Lung (tissue), 17 donors: ENCODE measurements at places on chromosomes 6 and 20. TPM values are rescaled to one million over a fixed set of nuclear protein-coding genes. Genes with fewer than 3 reads are reported as not detected.
A peak's percentile ranks its signal among the peaks of the same experiment; 100 is the strongest.

RAET1G gene
- 0.32 TPM for polyA plus RNA-seq

DNA sequence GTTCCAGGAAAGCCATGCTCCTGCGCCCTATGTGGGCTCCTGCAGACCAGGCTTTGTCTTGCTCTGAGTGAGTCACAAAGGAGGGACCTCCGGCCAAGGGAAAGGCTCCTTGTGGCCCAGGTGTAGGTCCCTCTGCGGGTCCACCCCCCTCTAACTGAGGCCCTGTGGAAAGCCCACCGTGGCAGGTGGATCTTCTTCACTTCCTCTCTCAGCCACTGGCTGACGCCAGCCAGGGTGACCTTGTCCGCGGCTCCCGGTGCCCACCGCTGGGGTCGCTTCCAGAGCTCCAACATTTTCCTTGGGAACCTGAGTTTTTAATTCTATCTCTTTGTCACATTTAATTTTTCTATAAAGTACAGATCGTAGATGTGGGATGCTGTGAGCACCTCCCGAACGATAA is 54.1 kb downstream of the SMOC2 start:
- no peak for DNase-seq

- DNase-seq = peak; percentile 35
Measured at GRCh38 chr20:17749978-17750721, 50.4 kb downstream of the BANF2 start.

NR2E1 gene
- 0.01 TPM for polyA plus RNA-seq

DNA sequence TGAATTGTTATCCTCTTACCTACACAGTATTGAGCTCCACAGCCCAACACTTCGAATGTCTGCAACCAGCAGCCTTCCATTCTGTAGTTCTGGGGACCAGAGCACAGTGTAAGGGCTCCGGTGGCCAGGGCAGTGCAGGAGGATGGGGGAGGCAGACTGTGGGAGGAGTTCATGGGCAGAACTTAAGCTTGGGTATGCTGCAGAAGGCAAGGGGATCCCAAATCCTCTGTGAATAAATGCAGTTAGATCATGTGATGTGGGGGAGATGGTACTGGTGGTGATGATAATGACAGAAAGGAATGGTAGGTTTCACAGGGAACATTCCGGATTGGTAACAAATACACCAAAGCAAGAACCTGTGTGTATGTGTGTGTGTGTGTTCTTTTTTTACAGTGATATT is 26.5 kb upstream of the CNKSR3 start:
- DNase-seq = no peak

- peak; percentile 46 for DNase-seq
Measured at GRCh38 chr6:44653761-44654218, 266.3 kb downstream of the CDC5L start.

GRCh38 chr20:38231531-38232121 is 28.9 kb downstream of the KIAA1755 start:
- DNase-seq = no peak

GRCh38 chr20:45782890-45783289 is 8.8 kb downstream of the WFDC3 start:
- DNase-seq = no peak

DNA sequence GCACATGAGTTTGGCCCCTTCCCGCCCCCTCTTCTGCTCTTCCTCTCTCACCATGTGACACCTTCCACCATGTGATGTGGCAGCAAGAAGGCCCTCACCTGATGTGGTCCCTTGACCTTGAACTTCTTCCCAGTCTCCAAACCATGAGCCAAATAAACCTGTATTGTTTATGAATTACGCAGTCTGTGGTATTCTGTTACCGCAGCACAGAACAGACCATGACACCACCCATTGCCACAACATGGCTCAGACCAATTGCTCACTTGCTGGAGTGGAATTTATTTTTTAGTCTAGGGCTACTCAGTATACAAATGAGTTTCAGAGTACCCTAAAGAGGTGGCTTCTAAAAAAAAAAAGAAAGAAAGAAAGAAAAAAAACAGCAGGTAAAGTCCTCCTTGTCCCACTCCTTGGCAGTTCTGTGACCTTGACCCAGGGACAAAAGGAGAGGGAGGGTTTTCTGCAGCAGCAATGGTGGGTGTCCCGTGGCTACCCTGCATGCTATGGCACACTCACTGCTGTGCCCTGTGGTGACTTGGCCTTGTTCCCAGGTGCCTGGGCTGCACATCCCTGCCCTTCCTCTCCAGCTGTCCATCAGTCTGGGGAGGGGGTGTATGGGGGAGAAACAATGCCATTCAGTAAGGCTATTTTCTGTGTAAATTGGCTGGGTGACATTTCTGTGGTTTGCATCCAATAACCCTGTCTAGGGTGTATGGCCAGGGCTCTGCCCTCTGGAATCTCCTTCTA is 5.4 kb upstream of the VSX1 start:
- DNase-seq = no peak

C20orf204 gene
- polyA plus RNA-seq = 0.63 TPM

CYP24A1 gene
- 0.30 TPM for polyA plus RNA-seq

GRCh38 chr20:34180460-34181120 is 60.6 kb upstream of the ASIP start:
- no peak for DNase-seq

DNA sequence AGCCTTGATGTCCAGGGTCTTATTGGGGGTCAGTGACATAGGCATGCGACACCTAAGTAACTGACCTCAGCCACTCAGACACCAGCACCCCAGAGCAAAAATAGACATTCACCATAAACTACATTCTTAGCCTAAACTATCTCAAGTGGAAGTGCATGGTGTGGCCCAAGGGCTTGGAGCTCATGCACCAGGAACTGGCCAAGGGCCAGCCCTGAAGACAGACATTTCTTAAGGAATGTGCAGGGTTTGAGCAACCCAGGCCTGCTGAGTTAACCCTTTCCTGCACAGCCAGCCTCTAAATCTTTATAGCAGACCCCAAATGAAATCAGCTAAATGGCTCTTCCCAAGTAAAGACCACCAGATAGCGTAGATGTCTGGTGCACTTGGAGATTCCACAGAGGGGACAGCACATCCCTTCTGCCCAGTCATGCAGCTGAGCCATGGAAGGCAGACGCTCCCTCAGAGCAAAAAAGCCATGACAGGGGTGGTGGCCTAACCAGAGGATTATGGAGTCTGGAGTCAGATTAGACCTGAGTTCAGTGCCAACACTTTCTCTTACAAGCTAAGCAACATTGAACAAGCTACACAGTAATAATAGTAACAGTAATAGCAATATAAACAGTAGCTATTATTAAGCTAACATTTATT is 222.6 kb downstream of the ZMYND8 start:
- peak; percentile 86 for DNase-seq

LY6G6F gene
- polyA plus RNA-seq = not detected

DNA sequence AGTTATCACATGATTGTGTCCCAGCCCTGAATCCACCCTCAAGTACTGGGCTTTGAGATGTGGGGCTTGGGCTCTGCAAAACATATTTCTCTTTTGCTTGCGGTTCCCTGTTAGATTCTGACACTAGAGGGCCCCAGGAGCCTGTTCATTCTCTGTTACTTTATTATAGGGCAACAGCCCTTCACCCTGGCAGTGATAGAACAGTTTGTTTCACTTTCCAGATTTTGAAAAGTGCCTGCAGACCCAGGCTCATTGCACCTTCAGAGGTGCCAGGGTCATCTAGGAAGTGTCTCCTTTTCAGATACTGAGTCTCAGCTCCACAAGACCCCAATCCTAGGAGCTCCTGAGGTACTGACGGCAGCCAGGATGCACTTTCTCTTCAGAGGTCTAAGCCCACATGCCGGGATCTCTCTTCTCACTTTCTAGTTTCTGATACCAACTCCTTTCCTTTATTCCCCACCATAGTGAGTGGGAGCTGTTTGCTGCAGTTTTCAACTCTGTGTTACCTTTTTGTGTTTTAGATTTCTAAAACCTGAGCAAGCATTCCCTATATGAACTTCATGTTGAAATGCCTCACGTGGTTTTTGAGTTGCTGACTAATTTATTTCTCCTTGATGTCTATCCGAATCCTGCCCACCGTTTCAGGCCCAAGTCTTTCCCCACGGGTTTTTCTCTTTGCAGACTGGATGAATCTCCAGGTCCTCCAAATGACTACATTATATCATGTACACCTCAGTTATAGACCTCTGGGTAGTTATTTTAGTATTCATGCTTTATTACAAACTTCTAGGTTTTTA is 10.9 kb downstream of the ABT1 start:
- peak; percentile 68 for DNase-seq

DNA sequence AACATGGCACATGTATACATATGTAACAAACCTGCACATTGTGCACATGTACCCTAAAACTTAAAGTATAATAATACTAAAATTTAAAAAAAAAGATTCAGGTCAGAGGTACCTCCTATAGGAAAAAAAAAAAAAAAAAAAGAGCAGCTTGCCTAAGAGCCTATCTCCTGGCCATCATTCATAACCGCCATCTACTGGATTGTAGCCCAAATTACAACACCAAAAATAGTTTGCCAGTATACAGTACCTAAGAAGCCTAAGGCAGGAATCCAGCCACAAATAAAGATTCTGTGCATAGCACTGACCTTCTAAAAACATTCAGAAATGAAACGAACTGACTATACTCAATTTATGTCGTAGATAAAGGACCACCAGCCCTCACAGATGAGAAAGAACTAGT is 438.4 kb upstream of the ADGRB3 start:
- no peak for DNase-seq

LAMP5 gene
- 0.06 TPM for polyA plus RNA-seq

DNA sequence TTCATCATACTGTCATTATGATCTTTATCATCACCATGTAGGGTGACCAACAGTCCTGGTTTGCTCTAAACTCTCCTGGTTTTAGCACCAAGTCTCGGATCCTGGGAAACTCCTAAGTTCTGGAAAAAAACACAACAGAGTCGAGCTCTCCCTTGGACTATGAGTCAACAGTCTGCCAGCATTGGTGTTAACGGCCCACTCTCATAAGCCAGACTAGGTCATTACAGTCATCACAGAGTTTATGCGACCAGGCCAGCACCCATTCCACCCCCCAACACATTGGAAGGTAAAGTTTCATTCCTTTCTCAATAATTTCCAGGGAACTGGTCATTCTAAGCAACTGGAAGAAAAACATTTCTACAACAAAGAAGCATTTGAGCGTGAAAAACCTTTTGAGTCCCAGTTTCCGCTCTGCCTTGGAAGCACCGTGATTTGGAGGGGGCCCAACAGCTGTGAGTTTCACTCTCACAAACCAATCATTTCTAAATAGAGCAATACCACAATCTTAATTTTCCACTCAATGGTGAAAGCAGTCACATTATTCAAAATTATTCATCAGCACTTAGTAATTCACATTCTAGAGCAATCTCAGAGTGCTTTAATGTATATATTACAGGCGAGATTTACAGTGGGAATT is 445.0 kb downstream of the CDH26 start:
- peak; percentile 44 for DNase-seq

TMEM74B gene
- polyA plus RNA-seq = 2.3 TPM

- DNase-seq = peak; percentile 42
Measured at GRCh38 chr6:26225848-26226578, 138.8 kb downstream of the HFE start.

DNA sequence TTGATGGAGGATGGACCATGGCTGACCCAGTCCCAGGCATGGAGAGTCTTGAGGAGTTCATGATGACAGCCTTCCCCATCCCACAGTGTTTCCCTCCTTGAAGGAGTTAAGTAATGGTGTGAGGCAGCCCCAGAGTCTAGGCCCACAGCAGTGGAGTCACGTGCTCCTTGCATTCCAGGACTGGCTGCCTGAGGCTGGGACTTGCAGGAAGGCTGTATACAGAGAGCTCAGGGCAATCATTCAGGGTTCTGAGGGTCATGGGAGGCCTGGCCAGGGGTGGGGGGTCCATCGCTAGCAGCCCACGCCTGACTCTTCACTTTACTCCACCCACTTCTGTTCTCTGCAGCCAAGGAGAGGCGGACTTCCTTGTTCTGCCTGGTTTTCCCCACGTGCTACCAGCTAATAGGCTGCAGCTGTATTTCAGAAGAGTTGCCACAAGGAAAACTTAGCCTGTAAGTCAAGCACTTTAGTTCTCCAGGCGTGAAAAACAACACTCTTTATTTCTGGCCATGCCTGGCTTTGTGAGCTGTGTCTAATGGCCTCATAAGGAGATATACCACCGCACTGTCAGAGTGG is 272.5 kb downstream of the DHX35 start:
- no peak for DNase-seq

- DNase-seq = peak; percentile 30
Measured at GRCh38 chr6:146200176-146200575, 171.3 kb downstream of the GRM1 start.

DNA sequence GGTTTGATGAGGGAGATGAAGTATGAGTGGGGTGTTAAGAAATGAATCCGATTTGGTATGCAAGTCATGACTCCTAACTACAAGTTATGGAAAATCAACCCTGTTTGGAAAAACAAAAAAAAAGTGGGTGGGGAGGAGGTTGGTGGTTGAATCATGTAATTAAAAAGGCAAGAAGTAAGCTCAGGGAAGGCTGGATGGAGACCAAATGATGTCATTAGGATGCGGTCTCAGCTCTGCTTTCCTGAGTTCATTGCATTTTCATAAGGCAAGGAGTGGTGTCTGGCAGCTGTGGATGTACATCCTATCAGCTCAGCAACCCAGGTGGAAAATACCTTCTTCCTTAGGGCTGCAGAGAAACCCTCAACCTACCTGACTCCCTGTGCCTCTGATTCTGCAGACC is 60.4 kb upstream of the AKAP12 start:
- DNase-seq = no peak

CST4 gene
- not detected for polyA plus RNA-seq

DNA sequence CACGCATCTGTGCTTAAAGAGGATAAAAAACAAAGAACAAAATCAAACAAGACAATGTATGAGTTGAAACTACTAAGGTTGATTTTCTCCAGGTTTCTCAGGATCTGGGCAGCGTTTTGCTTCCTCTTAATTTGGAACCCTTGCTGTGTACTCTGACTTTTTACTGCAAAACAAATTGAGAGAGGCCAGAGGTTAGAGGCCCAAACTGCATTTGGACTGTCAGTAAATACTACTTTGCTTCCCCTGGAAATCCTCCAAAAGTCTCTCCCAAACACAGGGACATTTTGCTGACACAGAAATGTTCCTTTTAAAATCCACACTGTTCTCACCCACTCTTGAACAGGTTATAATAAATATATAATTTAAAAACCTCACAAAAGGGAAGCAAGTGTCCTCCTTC is 1.1 kb downstream of the ARG1 start:
- DNase-seq = peak; percentile 12

- no peak for DNase-seq
Measured at GRCh38 chr6:83948851-83949250, 84.7 kb upstream of the MRAP2 start.

- no peak for DNase-seq
Measured at GRCh38 chr6:26445934-26446667, 5.8 kb downstream of the BTN3A3 start.

DNA sequence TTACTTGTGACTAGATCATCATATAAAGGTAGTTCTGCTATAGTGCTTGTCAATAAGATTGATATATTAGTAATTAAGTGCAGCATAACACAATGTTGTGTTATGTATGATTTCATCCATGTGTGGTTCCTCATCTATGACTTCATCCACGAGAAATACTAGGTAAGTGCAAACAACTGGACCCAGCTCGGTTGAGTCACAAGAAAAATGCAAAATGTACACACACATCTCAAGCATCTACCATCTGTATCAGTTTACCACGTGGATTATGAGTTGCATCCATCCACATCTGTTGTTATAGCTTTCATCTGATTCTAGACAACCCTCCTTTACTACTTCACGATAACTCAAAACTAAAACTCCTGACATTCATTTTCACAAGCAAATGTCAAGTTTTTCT is 517.0 kb upstream of the CITED2 start:
- DNase-seq = no peak

GRCh38 chr6:142323377-142323776 is 21.6 kb downstream of the ADGRG6 start:
- peak; percentile 82 for DNase-seq

ADGRF1 gene
- polyA plus RNA-seq = 10.5 TPM
